ENCODE measurements at places on chromosomes 4 and X.

- no peak for DNase-seq
Measured at GRCh38 chrX:23883737-23884354, 23.9 kb downstream of the APOO start.

DNA sequence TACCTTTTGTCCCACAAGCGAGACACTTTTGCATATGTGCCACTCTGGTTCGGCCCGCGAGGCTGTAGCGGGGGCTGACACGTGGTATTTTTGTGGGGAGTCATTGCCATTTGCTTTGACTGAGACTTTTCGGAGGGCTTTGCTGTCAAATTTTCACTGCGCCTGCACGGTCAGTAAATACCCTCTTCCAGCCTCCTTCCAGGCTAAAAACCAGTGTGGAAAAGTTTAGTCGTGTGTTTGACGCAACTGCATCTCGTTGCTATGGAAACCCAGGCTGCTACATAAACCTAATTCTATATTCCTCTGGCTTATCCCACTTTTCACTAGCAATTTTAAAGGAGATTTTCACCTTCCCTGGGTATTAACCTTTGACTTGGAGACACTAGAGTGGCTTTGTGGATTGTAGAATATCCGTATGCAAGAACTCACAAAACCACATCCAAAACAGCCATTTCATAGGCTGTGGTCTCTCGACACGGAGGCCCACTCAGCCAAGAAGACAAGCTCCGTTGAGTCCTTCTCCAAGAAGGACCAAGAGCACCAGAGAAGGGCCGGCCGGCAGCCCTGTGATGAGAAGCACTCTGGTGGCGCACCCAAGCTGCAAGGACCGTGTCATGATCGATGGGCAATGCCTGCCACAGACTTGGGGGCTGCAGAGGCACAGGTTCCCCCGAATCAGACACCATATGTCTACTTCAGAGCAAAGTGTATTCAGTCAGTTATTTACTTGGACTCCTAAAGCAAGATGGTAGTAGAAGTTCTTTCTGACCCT lies 38.4 kb upstream of the ENPP6 start:
- no peak for DNase-seq

GRCh38 chrX:50971395-50971794 lies 60.9 kb downstream of the BMP15 start:
- no peak for DNase-seq

- DNase-seq: no peak
Measured at GRCh38 chr4:141240671-141241070, 20.0 kb downstream of the ZNF330 start.

- no peak for DNase-seq
Measured at GRCh38 chr4:45741897-45742296, 382.0 kb downstream of the GABRG1 start.

DNA sequence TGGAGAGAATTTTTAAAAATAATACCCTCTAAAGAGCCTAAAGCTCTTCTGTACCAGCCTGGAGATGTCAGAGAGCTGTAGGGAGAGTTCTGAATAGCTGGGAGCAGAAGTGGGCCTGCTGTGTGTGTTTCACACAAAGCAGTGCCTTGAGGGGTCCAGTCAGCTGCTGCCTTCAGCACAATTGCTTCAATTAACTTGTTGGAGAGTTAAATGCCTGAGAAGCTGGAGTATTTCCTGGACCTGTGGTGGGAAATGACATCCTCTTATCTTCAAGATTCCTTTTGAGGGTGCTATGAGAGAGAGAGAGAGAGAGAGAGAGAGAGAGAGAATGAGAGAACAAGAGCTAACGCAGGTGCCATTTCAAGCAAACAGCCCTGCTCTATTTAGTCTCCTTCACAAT lies 96.2 kb upstream of the IL1RAPL2 start:
- no peak for DNase-seq

GRCh38 chr4:118398226-118399090 lies 45.7 kb upstream of the PRSS12 start:
- no peak for DNase-seq

All from activated CD8-positive, alpha-beta memory T cell treated with anti-CD3 and anti-CD28 coated beads for 1 hour (primary cell).